Immature natural killer cell (primary cell): ENCODE measurements at places on chromosomes 3 and 15.

DNA sequence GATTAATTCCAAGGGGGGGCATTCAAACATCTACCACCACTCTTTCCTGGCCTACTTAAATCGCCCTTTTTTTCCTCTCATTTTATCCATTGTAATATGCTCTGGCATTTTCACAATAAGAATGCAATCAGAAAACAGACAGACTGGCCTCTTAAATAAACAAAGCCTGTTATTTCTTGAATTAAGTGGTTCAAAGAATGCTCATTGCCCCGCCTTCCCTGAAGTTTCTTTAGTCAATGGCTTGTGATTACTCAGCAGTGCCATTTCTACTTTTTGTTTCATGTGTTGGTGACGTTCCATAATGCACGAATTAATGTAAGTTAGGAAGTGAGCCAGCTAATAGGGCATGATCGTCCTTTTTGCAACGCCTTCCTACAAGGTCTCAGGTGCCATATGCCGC lies 68.0 kb downstream of the FBN1 start:
- no peak for DNase-seq

DNA sequence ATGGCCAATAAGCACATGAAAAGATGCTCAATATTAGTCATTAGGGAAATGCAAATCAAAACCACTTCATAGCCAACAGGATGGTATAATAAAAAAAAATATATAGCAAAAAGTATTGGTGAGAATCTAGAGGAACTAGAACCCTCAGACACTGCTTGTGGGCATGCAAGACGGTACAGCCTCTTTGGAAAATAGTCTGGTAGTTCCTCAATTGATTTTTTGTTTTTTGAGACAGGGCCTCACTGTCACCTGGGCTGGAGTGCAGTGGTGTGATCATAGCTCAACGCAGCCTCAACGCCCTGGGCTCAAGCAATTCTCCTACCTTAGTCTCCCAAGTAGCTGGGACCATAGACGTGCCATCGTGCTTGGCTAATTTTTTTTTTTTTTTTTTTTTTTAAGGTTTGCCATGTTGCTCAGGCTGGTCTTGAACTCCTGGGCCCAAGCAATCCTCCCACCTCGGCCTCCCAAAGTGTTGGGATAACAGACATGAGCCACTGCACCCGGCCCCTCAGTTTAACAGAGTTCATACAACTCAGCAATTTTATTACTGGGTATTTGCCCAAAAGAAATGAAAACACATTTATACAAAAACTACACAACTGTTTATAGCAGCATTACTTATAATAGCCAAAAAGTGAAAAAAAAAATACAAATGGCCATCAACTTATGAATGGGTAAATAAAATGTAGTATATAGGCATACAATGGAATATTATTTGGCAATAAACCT lies 5.1 kb downstream of the PRC1 start:
- no peak for DNase-seq

- DNase-seq: no peak
These were observed 259.7 kb downstream of the TBL1XR1 start for GRCh38 chr3:176937541-176937940.

DNA sequence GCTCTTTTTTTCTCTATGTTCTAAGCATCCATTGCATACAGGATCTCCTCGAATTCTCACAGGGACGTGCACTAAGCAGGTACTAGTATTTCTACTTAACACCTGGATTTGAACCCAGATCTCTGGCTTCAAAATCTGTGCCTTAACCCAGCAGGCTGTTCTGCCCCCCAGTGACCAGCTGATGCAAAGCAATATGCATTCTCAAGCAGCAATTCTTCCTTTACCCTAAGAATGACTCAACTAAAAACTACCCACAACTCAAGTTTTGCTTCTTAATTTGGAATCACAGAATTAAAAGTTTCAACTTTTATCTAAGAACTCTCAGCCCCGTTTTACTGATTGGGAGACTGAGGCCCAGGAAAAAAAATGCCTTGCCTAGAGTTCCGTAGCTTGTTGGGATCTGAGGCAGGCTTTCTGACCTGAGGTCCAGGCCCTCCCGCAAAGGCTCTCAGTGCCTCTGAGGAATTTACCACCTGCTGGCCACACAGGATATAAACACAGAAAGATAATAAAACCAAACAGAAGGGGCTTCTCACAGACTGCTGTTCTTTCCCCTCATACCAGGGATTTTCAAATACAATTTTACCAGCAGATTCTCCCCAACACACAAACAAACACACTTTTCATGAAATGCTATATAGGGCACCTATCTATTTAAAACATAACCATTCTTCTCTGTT lies 115.4 kb upstream of the RAD18 start:
- no peak for DNase-seq

DNA sequence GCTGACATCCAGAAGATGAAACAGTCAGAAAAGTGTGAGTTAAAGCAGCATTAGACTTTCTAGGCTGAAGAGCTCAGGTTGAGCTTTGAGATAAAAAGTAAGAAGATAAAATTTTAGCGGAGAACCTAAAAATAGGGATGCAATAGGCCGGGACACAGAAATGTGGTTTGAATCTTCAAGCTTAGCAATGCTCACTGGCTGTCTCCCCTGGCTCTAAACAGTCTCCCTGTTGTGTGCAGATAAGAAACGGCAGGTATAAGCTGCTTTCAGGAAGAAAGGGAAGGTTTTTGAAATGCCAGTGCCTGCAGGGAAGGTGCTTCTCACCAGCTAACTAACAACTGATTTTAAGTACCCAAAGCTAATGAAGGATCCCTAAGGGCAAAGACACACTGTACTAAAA lies 718.7 kb upstream of the SGO1 start:
- DNase-seq: no peak

DNA sequence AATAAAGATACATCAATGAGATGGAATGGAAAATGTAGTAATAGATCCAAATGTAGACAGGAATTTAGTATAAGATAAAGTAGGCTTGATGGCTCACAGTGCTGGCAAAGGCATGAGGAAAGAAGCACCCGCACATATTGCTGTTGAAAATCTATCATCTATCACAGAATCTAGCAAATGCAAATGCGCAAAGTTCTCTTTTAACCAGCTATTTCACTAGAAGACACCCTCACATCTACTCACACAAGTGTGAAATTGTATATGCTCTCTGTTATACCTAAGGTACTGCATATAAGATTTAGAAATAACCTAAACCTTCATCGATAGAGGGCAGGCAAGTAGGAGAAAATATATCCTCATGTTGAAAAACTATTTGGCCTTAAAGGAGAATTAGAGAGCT lies 756.7 kb upstream of the SEMA6D start:
- DNase-seq: no peak

GRCh38 chr3:146646261-146646660 lies 41.1 kb upstream of the PLSCR5 start:
- DNase-seq: no peak

GRCh38 chr3:54123003-54123775 lies 837 bp downstream of the CACNA2D3 start:
- DNase-seq: no peak

- DNase-seq: no peak
These were observed 14.9 kb upstream of the C3orf22 start for GRCh38 chr3:126573492-126574117.

GRCh38 chr15:70765504-70766281 lies 2.3 kb upstream of the UACA start:
- no peak for DNase-seq

- no peak for DNase-seq
These were observed 86.5 kb upstream of the FAM98B start for GRCh38 chr15:38367476-38367875.

- no peak for DNase-seq
These were observed 30.9 kb downstream of the TFG start for GRCh38 chr3:100740207-100740606.

DNA sequence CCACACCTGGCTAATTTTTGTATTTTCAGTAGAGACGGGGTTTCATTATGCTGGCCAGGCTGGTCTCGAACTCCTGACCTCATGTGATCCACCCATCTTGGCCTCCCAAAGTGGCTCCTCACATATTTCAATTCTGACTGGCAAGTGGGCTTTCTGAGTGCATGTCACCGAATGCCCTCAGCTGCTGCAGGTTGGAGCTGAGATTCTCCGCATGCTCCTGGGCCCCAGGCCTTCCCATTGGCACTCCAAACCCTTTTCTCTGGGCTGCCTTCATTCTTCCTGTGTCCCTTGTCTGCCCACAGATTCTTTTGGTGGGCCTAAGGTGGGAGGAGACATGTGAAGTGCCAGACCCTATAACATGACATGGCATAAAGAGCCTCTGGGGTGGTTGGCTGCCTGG lies 67.3 kb downstream of the SYNM start:
- DNase-seq: no peak

DNA sequence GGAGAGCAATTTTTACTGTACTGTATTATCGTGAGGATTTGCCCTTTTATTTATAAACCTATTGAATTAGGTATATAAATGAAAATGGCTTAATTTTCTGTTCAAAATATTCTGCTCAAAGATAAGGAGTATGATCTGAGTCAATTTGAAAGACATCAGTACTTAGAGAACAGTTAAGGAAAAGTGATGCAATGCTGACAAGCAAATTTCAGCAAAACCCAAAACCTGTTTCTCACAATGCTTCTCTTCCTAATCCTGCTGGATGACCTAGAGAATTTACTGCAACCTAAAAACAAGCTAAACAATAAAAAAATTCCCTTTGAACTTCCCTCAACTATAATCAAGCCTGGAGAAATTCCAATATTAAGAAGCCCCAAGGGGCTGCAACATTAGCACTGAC lies 82.7 kb downstream of the RFX7 start:
- DNase-seq: no peak

DNA sequence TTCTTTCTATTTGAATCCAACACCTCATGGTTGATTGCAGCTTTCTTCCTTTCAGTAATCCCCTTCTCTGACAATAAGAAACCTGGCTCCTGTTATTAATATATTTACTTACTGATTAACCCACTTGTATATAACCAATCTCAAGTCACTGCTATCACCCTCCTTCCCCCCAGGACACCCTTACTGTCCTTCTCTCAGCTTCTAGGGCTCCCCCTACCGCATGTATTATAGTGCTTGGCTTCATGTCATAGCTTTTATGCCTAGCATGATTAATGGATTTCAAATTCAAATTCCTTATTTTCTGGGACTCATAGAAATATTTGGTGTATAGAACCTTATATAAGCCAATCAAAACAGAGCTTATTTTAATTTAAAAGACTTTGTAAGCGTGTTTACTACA lies 75.7 kb upstream of the BNIP2 start:
- DNase-seq: no peak

GRCh38 chr3:186277268-186277909 lies 84.6 kb downstream of the DGKG start:
- DNase-seq: no peak

DNA sequence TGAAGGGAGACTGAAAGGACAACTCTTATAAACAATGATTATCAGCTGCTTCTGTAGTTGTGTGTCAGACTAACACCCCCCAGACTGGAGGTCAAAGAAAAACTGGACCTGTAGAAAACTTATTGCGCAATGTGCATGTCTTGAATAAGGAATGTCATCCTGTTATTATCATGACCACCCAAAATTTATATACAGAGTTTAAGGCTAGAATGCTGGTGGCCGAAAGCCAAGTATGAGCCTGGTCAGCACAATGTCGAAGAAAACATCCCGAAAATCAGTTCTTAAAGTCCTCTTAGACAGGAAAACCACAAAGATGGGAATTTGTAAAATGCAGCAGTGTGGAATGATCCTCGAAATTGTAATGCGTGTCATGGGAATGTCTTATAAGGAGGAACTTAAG lies 29.3 kb downstream of the RFTN1 start:
- DNase-seq: no peak

DNA sequence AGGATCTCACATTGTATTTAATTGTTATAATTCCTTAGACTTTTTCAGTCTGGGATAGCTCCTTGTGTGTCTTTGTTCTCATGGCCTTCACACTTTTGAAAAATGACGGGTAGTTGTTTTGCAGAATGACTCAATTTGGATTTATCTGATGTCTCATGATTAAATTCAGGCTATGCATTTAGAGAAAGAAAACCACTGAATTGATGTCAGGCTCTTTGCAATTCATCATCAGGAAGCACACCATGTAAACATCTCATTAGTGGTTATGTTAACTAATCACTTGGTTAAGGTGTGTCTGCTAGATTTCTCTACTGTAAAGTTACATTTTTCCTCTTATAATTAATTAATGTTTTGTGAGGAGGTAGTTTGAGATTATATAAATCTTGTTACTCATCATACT lies 8.0 kb upstream of the SLC22A13 start:
- DNase-seq: no peak

GRCh38 chr3:124999897-125000435 lies 55.8 kb downstream of the HEG1 start:
- no peak for DNase-seq

DNA sequence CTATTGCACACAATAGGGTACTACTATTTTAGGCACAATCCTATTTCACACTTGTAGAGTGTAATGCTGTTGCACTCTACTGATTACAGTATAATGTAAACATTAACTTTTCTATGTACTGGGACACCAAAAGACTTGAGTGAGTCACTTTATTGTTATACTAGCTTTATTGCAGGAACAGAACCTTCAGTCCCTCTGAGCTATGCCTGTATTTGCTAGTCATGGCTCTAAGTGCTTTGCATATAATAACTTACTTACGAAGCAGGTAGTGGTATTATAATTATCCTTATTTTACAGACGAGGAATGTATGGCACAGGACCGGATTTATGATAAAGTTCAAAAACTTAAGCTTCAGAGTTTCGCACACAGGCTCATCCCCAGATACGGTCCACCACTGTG lies 106.6 kb upstream of the SLC6A6 start:
- DNase-seq: no peak

DNA sequence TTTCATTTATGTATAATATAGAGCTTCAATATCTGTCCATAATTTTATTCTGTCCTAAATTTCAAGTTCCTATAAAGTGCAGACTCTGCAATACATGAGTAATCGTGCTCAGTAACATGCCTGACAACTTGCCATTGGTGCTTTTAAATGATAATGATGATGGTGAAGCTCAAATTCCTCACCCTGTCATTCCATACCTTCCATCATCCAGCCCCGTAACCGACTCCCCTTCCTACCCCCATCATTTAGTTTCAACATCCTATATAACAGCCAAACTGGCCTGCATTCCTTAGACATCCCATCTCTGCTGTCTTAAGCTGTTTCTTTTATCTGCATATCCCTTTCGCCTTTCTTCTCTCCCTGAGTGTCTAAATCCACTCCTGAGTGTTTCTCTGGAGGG lies 67.2 kb upstream of the DLG1 start:
- no peak for DNase-seq

- no peak for DNase-seq
These were observed 72.1 kb upstream of the ACAD9 start for GRCh38 chr3:128807186-128807830.

- DNase-seq: no peak
These were observed 230.2 kb upstream of the CD96 start for GRCh38 chr3:111311709-111312235.
